ENCODE measurements at places on chromosomes 2 and 18.

DNA sequence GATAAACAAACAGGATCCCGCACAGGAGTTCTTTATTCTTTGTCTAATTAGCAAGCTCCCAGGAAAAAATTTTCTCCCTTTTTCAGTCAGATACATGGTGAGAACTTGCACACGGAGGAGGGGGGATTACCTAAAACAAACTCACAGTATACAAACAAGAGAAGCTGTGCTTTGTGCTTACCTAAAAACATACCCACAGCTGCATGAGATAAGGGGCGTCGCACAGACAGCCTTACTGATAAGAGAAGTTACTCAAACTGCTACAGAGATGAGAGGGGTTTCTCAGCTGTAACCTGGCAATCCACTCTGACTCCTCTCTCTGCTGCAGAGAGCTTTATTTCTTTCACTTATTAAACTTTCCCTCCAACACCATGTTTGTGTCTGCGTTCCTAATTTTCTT is 32.9 kb upstream of the ST3GAL5 start:
- DNase-seq, result no peak

DNA sequence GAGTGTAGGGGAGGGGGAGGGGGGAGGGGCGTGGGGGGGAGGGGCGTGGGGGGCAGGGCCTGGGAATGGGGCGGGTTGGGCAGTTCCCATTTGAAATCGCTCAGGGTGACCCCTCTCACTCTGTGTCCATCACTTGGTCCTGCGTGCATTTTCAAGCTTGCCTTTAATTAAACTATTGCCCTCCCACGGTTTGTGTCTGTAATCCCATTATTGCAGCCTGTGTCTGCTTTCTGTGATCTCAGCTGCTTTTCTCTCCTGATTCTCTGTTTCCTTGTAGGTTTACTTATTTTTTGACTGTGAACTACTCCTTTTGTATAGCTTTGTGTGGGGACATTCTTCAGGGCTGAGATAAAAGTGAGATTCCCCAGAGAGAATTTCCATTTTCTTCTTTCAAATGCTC is 1.3 kb downstream of the DCDC2C start:
- DNase-seq, result no peak

- no peak for DNase-seq
Measured at GRCh38 chr2:221454459-221455105, 117.5 kb downstream of the EPHA4 start.

DNA sequence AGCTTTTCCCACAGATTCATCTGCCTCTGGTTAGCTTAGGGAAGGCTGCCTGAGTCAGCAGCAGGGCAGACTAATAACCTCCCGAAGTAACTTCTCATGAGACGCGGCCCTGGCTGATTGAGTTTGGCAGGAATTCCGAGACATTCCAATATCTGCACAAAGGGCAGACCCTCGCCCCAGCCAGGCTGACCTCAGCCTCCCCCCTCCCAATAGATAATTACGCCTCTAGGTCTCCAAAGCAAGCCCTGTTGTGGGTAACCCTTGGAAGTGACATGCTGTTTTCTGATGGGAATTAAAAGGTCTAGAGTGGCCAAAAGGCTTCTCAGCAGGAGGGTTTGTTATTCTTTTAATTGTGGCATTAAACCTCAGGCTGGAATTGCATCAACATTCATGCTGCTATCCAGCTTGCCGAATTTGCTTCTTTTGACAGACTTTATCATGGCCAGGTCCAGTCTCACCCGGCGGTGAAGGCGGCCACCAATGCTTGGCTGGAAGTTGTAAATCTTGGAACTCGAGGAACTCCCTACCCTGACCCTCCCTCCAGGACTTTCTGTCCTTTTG is 98.0 kb upstream of the SLC14A2 start:
- peak; percentile 86 for DNase-seq

DNA sequence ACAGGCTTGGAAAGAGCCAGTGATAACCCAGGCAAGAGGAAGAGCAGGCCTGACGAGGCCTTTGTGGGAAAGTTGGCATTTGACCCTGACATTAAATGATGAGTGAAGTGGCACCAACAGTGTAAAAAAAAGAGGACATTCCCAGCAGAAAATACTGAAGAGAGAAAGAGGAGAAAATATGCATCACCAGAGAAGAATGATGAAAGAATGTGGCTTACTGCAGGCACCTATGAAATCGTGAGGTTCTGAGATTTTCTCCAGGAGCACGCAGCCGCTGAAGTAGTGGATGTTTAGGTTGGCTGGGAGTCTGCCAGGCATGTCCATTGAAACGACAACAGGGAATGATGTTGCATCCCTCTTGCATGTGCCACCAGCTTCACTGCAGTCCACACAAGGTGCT is 13.8 kb downstream of the EHD3 start:
- DNase-seq, result no peak

GRCh38 chr18:49682173-49682802 is 120.4 kb downstream of the LIPG start:
- no peak for DNase-seq

DNA sequence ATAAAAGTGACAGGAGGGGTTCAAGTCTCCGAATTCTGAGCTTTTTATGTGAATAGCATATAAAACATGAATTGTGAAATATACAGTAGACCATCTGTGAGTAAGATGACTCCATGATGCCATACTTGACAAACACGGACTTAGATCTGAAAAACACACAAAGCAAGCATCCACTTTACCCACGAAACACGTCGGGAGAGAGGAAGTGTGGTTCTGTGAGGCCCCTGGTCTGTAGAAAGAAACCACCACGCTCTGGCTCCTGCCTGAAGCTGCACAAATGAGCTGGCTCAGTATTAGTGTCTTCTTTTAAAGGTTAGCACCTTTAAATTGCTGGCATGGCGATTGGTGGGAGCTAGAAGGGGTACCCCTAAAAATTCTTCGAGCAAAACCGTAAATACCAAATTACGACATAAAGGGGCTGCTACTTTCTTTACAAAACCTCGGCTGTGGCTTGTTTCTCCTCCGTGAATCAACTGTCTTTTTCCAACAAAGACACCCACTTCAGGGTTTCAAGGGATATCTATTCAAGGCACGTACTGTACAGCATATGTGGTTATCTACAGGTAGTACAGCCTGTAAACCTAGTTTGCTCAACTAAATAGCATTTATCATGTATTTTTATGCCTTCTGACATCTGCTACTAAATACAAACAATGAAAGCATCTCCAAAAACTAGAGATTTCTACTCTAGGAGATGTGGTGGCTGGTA is 70.9 kb downstream of the AFF3 start:
- no peak for DNase-seq

DNA sequence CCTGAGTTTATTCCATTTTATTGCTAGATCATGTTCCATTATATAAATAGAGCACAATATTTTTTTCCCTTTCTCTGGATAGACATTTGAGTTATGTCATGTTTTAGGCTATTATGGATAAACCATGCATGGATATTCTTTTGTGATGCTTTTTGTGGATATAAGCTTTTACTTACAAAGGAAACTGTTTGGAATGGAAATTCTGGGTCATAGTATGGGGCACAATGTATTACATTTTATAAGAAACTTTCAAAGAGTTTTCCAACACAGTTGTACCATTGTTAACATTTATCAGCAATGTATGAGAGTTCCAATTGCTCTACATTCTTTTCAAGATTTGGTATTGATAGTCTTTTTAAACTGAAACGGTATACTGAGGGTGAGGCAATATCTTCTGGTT is 749.4 kb downstream of the SOCS6 start:
- no peak for DNase-seq

GRCh38 chr2:136363900-136364299 is 246.0 kb upstream of the CXCR4 start:
- DNase-seq, result peak; percentile 4

DNA sequence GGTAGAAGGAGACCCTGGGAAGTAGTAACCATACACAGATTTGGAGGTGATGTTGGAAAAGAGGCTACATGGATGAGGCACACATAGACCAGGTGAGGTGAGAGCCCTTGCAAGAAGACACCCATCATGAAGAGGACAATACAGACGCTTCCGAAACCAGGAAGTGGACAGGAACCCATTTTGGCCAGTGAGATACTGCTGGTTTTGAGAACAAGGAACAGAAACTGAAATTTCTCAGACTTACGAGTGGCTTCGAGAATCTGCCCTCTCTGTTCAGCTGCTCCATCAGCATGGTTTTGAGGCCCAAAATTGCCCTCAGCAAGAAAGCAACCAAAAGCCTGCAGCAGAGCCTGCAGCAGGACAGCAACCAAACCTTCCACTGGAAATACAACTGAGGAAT is 479.1 kb upstream of the NRXN1 start:
- DNase-seq, result no peak

- no peak for DNase-seq
Measured at GRCh38 chr18:33022370-33022769, 249.5 kb upstream of the KLHL14 start.

DNA sequence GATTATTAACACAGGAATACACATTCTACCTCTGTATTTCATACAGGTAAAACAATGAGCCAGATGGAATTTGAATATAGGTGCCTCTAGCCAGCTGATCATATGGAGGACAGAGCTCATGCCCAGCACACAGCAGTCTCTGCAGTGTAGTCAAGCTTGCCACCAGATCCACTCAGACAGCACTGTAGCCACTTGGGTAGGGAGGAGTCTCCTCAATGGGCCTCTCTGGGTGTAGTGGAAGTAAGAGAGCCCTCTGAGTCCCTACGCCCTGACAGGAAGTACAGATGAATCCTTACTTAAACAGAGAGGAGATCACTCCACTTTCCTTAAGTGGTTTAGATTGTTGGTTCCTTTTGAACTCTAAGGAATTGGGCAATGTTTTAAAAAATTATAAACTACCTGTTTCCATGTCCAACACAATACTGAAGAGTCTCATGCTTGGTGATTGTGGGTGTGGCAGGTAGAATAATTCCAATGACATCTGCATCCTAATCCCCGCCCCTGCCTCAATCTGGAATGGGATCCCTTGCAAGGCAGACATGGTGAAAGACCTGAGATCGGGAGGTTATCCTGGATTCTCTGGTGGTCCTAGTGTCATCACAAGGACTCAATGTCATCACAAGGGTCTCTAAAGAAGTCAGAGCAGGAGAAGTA is 23.0 kb upstream of the TMEM200C start:
- no peak for DNase-seq

DNA sequence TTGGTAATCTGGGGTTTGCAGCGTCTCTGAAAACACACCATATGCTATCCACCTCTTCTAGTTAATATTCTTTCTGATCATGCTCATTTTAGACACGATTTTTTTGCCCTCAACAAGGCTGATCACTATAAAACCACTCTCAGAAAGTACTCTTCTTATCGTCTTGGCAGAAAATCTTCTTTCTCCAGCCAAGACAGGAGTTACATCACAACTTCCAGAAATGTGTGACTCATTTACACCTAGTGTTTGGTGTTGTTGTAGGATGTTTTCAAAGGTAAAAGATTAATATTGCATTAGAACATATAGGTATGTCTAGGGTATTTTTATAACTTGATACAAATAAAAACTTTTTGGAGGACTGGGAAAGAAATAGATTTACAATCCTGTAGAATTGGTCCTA is 138.5 kb upstream of the NETO1 start:
- DNase-seq, result no peak

GRCh38 chr18:62071071-62071470 is 115.8 kb downstream of the PIGN start:
- no peak for DNase-seq

- DNase-seq, result no peak
Measured at GRCh38 chr2:44547718-44548117, 186.0 kb downstream of the CAMKMT start.

DNA sequence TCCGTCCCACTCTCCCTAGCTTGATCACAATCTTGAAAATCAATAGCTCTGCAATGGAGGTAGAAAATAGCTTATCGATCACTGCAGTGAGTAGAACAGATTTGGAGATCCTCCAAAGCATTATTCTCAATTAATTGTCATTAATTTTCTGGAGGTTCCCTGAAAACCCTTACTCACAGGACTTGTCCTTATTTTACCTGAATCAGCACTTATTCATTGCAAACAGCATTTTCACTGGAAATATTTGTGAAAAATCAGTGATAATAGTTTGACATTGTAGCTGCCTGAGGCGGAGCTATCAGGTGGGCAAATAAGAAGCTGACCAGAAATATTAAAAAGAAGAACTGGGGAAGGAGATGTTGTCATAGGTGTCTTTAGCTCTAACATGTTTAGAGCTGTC is 294.6 kb upstream of the ZSWIM2 start:
- DNase-seq, result no peak

- DNase-seq, result no peak
Measured at GRCh38 chr2:232342635-232343565, 35.7 kb upstream of the ALPP start.

DNA sequence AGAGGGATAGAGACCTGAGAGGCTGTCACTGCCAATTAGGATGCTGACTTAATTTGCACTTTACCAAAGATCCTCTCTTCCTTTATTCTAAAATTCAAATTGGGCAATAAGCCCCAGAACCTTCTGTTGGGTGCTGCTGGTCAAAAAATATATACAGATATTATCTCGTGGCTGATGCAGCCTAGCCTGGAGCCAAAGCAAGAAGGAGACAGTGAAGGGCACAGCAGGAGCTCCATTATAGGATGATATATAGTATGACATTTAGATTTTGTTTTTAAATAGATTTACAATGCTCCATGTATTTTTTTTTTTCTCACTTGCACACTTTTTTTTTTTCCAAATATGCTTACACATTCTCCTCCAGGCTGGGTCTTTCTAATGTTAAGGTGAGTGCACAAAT is 579.3 kb downstream of the PIK3C3 start:
- no peak for DNase-seq

GRCh38 chr2:205800773-205801172 is 118.5 kb downstream of the NRP2 start:
- no peak for DNase-seq

- DNase-seq, result no peak
Measured at GRCh38 chr2:42769583-42770287, 5.8 kb upstream of the OXER1 start.

- peak; percentile 72 for DNase-seq
Measured at GRCh38 chr2:105886029-105886454, 141.3 kb downstream of the NCK2 start.

- DNase-seq, result no peak
Measured at GRCh38 chr2:47203995-47204394, 48.9 kb upstream of the STPG4 start.

DNA sequence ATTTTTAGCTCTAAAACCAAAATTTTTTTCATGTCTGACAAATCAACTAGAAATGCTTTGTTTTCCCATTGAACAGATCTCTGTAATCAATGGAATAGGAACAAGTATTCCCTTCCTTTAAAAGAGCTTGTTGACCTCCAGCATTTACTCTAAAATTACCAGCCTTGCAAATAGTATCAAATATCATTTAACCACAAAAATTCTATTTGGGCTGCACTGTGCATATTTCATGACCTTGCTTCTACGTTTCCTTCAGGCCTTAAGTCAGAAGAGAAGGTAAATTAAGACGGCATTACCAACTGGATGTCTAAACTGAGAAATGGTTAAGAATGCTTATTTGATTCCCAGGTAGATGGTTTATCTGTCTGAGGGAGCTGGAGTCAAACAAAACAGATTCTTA is 33.3 kb upstream of the NRXN1 start:
- no peak for DNase-seq

GRCh38 chr2:131010566-131010965 is 82.7 kb downstream of the FAM168B start:
- no peak for DNase-seq

Measured in GM23248 (cell line).